Cardiac ventricle fibroblast (primary cell): ENCODE measurements at places on chromosomes 5 and 9. TPM values are rescaled to one million over a fixed set of nuclear protein-coding genes. Genes with fewer than 3 reads are reported as not detected.

TICAM2 gene
- 2.0 and 4.7 TPM in 2 replicates for total RNA-seq

C1QTNF3 gene
- total RNA-seq, result 0.31 and 0.78 TPM in 2 replicates

SLC22A5 gene
- 2.6 and 8.7 TPM in 2 replicates for total RNA-seq

TOR4A gene
- total RNA-seq, result 4.0 and 5.3 TPM in 2 replicates

SAXO1 gene
- 0.20 and 3.6 TPM in 2 replicates for total RNA-seq

SPAG8 gene
- 1.4 TPM in 1 of 2 replicates, not detected in the other for total RNA-seq

CDKN2B gene
- total RNA-seq, result 16.2 and 20.4 TPM in 2 replicates

CLIC3 gene
- 0.83 and 3.2 TPM in 2 replicates for total RNA-seq

CEL gene
- total RNA-seq, result 0.10 and 0.50 TPM in 2 replicates

GABRB2 gene
- total RNA-seq, result not detected in 2 replicates

OR5C1 gene
- total RNA-seq, result not detected in 2 replicates

SLC24A2 gene
- not detected in 2 replicates for total RNA-seq

PFN3 gene
- total RNA-seq, result not detected in 2 replicates

DRD1 gene
- not detected in 2 replicates for total RNA-seq

C9orf153 gene
- total RNA-seq, result 0.39 TPM in 1 of 2 replicates, not detected in the other

CKMT2 gene
- not detected in 2 replicates for total RNA-seq

NXNL2 gene
- total RNA-seq, result not detected in 2 replicates
